Endothelial cell (in vitro differentiated cells): ENCODE measurements at places on chromosomes 7 and 10. TPM values are rescaled to one million over a fixed set of nuclear protein-coding genes. Genes with fewer than 3 reads are reported as not detected.

GRCh38 chr7:101882005-101882421 is 64.6 kb downstream of the CUX1 start:
- no peak overlapping the region for H3K27ac ChIP-seq
- peaks cover 4% of the 10 kb centered on the region for H3K27me3 ChIP-seq
- no peak for DNase-seq

DNA sequence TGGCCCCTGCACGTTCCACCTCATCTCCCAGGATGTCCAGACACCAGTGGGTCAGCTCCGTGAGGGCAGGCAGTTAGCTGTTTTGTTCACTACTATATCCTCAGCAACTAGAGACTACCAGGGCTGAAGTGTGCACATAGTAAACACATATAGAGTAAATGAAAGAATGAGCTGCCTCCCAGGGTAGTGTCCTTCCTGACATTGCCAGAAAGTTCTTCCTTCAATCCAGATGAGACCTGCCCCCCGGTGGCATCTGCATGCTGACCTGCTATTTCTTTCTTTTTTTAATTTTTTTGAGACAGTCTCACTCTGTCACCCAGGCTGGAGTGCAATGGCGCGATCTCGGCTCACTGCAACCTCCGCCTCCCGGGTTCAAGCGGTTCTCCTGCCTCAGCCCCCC is 14.0 kb upstream of the ARPC1A start:
- H3K36me3 ChIP-seq, result peaks cover 4% of the 10 kb centered on the region
- no peaks in the 10 kb centered on the region for H3K4me1 ChIP-seq
- no peaks in the 10 kb centered on the region for H3K27me3 ChIP-seq
- H3K4me3 ChIP-seq, result no peak overlapping the region

DNA sequence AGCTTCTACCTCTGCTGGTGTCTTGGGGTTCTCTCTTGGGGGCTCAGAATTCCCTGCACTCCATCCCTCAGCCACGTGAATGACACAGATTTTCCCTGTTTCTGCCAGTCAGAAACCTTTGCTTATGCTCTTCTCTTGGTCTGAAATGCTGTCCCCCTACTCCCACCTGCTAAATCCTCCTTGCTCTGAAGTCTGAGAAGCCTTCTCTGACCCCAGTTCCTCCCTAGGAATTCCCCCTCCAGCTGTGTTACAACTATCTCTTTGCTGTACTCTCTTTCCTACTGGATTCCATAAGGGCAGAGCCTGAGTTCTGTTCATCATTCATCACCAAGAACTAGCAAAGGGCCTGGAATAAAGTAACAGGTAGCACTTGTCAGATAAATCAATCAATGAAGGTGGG is 33.6 kb upstream of the AKR1E2 start:
- H3K27me3 ChIP-seq, result no peaks in the 10 kb centered on the region
- DNase-seq, result no peak
- H3K27ac ChIP-seq, result no peak overlapping the region
- H3K4me1 ChIP-seq, result peaks cover 3% of the 10 kb centered on the region

DNA sequence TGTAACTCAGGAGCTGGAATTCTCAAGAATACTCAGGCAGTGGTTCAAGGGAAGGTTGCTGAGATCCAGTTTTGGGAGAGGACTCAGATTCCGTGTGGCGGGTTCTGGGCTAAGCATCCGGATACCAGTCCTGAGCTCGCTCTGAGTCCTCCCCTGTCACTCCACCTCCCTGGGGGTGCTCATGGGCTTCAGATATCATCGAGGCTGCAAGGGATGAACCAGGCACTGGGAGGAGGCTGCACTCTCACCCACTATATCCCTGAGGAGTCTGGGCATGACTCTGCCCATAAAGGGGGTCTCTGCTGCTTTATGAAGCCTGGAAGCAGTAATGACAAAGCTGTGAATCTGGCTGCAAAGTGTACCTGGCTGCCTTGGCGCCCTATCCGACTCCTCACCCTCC is 188.5 kb downstream of the TNS3 start:
- DNase-seq, result no peak
- peaks cover 5% of the 10 kb centered on the region for H3K36me3 ChIP-seq
- H3K27ac ChIP-seq, result no peak overlapping the region
- peaks cover 7% of the 10 kb centered on the region for H3K4me1 ChIP-seq
- no peak overlapping the region for H3K4me3 ChIP-seq
- H3K27me3 ChIP-seq, result no peaks in the 10 kb centered on the region

GRCh38 chr7:149181450-149181790 is 13.9 kb upstream of the ZNF282 start:
- H3K4me3 ChIP-seq, result no peak overlapping the region
- peaks cover 2% of the 10 kb centered on the region for H3K27me3 ChIP-seq
- H3K4me1 ChIP-seq, result peaks cover 21% of the 10 kb centered on the region
- peaks cover 29% of the 10 kb centered on the region for H3K36me3 ChIP-seq
- peak overlapping the region; percentile 74 for H3K27ac ChIP-seq

DNA sequence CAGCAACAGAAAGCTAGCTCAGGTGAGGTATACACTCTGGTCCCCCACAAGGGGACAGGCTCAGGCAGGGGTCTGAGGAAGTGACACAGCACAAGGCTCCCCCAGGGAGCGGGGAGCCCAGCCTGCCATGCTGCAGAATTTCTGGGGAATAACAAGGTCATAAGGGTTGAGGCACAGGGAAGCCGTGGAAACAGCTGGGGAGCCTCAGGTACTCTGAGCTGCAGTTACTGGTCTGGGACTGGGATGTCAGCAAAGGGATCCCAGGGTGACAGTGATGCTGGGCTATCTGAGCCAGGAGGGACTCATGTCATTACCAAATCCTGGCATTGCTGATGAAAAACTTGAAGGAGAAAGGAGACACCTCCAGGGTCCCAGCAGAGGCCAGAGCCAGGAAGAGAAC is 64.4 kb upstream of the NANOS1 start:
- no peaks in the 10 kb centered on the region for H3K4me1 ChIP-seq
- DNase-seq, result no peak
- H3K36me3 ChIP-seq, result peaks cover 4% of the 10 kb centered on the region
- H3K27ac ChIP-seq, result no peak overlapping the region

- DNase-seq, result no peak
- H3K4me3 ChIP-seq, result peak overlapping the region; percentile 47
- peak overlapping the region; percentile 90 for H3K27ac ChIP-seq
- peaks cover 43% of the 10 kb centered on the region for H3K36me3 ChIP-seq
- H3K4me1 ChIP-seq, result peaks cover 69% of the 10 kb centered on the region
Observed at GRCh38 chr10:30051220-30051619, 8.2 kb downstream of the JCAD start.

GRCh38 chr10:102965311-102965851 is 47.3 kb downstream of the CNNM2 start:
- H3K27me3 ChIP-seq, result no peaks in the 10 kb centered on the region
- H3K4me1 ChIP-seq, result peaks cover 4% of the 10 kb centered on the region
- H3K36me3 ChIP-seq, result no peaks in the 10 kb centered on the region
- no peak overlapping the region for H3K27ac ChIP-seq

- H3K4me3 ChIP-seq, result no peak overlapping the region
- peak overlapping the region; percentile 90 for H3K27ac ChIP-seq
- no peaks in the 10 kb centered on the region for H3K36me3 ChIP-seq
- H3K27me3 ChIP-seq, result peaks cover 4% of the 10 kb centered on the region
Observed at GRCh38 chr7:113796557-113796956, 122.3 kb downstream of the PPP1R3A start.

DNA sequence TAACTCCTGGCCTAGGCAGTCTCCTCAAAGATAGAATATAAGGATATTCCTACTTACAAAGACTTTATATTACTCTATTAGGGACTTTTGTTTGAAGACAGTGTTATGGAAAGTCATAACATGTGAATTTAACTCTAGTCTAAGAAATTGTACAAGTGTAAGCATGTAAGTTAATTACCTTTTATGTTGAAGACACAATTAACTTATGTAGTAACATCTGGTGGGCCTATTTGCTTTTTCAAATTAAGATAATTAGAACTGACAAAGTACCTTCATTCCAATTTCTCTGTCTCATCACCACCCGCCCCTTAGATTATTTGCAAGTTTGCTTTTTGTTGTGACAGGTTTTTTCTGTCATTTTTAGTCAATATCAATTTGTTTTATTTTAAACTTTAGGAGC is 126.0 kb upstream of the THSD7A start:
- DNase-seq, result no peak
- no peaks in the 10 kb centered on the region for H3K4me1 ChIP-seq
- no peak overlapping the region for H3K27ac ChIP-seq

GRCh38 chr7:128197989-128198580 is 43.0 kb upstream of the LEP start:
- peaks cover 6% of the 10 kb centered on the region for H3K27me3 ChIP-seq
- no peak for DNase-seq
- H3K36me3 ChIP-seq, result peaks cover 5% of the 10 kb centered on the region
- no peak overlapping the region for H3K4me3 ChIP-seq
- no peak overlapping the region for H3K27ac ChIP-seq

GRCh38 chr10:7826971-7827370 is 8.7 kb downstream of the TAF3 start:
- peaks cover 8% of the 10 kb centered on the region for H3K36me3 ChIP-seq
- DNase-seq, result no peak
- peaks cover 19% of the 10 kb centered on the region for H3K4me1 ChIP-seq
- no peaks in the 10 kb centered on the region for H3K27me3 ChIP-seq

GRCh38 chr7:116257156-116257555 is 46.8 kb downstream of the TES start:
- no peak overlapping the region for H3K4me3 ChIP-seq
- no peaks in the 10 kb centered on the region for H3K4me1 ChIP-seq
- H3K27me3 ChIP-seq, result peaks cover 3% of the 10 kb centered on the region
- no peak for DNase-seq
- no peak overlapping the region for H3K27ac ChIP-seq
- H3K36me3 ChIP-seq, result peaks cover 9% of the 10 kb centered on the region

- no peak for DNase-seq
- H3K27ac ChIP-seq, result no peak overlapping the region
- no peak overlapping the region for H3K4me3 ChIP-seq
- H3K36me3 ChIP-seq, result no peaks in the 10 kb centered on the region
Observed at GRCh38 chr7:83934118-83934734, 260.4 kb downstream of the SEMA3A start.

GRCh38 chr7:111239437-111239836 is 148.5 kb downstream of the LRRN3 start:
- H3K4me3 ChIP-seq, result no peak overlapping the region
- no peaks in the 10 kb centered on the region for H3K36me3 ChIP-seq
- no peaks in the 10 kb centered on the region for H3K4me1 ChIP-seq
- no peaks in the 10 kb centered on the region for H3K27me3 ChIP-seq

DNA sequence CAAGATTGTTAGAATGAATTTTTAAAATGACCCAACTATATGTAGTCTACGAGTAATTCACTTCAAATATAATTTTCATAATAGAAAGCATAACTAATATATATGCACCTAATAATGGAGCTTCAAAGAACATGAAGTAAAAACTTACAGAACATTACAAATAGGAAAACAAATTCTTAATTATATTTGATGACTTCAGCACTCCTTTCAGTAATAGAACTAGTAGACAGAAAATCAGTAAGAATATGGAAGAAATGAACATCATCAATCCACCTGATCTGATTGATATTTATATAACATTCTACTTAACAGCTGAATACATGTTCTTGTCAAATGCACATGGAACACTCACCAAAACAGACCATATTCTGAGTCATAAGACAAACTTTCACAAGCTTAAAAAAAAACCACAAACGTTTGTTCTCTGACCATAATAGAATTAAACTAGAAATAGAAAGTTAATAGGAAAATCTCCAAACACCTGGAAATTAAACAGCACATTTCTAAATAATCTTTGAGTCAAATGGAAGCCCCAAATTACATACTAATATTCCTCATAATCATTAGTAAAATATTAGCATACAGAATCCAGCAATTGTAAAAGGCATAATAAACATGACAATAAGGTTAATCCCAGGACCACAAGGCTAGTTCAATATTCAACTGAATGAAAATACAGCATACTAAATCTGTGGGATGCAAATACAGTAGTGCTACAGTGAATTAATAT is 48.0 kb downstream of the BRAF start:
- no peak overlapping the region for H3K27ac ChIP-seq
- peaks cover 12% of the 10 kb centered on the region for H3K4me1 ChIP-seq
- no peaks in the 10 kb centered on the region for H3K27me3 ChIP-seq
- DNase-seq, result no peak

DNA sequence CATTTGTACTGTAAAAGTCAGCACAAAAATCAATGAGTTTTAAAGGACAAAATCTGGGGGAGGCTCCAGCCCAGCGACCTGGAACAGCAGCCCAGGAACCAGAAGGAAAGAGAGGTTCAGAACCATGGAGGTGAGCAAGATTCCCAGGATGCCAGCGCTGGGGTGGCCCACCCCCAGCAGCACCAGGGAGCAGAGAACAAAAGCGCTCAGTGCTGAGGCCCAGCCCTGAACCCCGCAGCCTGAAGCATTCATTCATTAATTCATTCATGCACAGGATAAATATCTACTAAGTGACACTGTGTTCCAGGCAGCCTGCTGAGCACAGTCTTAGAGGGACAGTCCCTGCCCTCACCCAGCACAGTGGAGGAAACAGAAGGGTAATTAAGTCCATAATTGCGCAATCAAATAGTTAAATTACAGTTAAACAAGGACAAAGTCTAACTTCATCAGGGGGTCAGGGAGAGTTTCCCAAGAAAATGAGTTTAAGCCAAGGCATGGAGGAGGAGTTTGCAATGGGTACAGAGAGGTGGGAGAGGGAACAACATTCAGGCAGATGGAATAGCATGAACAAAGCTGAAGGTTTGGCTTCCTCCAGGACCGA is 202.3 kb downstream of the GRID1 start:
- H3K27ac ChIP-seq, result no peak overlapping the region
- DNase-seq, result no peak
- no peaks in the 10 kb centered on the region for H3K4me1 ChIP-seq
- H3K4me3 ChIP-seq, result no peak overlapping the region

DNA sequence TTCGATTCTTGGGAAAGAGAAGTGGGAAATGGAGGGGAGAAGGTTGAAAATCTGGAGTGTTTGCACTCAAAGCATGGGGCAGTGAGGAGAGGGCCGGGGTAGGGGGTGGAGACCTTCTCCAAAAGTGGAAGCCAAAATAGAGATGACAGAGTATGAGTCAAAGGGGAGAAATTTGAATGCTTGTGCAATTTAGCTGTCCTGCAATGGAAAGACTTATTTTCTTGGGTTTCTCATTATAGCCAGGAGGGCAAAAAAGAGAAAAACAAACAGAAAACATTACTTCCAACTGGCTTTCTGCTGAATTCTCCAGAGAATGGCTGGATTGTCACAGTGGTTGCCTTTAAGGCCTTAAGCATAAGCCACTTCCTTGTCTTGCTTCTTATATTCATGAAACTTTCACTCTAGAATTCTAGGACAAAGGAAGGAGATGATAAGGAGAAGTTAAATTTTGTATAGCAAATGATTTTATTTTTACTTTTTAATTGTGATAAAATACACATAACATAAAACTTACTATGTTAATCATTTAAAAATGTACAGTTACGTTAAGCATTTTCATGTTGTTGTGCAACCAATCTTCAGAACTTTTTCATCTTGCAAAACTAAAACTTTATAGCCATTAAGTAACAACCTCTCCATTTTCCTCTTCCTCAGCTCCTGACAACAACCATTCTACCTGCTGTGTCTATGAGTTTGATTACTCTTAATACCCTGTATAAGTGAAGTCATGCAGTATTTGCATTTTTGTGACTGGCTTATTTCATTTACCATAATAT is 100.2 kb downstream of the GPR85 start:
- no peaks in the 10 kb centered on the region for H3K27me3 ChIP-seq
- no peak for DNase-seq
- H3K4me3 ChIP-seq, result no peak overlapping the region
- no peaks in the 10 kb centered on the region for H3K4me1 ChIP-seq

CRHR2 gene
- total RNA-seq, result 0.38 TPM
